ENCODE measurements at places on chromosomes 7 and 10.

- no peak for DNase-seq
Measured at GRCh38 chr10:13704964-13705363, 118.2 kb downstream of the PRPF18 start.

DNA sequence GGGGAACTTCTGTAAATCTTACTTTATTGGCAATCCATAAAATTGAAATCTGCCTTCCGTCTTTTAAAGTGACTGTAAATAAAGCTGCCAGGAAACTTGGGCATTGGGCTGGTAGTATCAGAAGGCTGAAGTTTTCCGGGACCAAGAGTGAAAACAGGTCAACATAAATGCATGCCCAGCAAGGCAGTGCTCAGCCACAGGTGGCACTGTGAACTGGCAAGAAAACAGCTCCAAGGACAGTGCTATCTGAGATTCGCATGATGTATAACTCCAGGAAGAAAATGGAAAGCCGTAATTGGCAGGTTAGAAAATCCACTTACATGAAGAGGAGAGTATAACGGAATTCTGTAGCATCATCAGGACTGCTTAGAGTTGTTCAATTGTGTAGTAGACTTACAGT lies 1.9 kb upstream of the INSYN2A start:
- no peak for DNase-seq

GRCh38 chr10:58414270-58415041 lies 29.2 kb downstream of the TFAM start:
- peak; percentile 17 for DNase-seq

DNA sequence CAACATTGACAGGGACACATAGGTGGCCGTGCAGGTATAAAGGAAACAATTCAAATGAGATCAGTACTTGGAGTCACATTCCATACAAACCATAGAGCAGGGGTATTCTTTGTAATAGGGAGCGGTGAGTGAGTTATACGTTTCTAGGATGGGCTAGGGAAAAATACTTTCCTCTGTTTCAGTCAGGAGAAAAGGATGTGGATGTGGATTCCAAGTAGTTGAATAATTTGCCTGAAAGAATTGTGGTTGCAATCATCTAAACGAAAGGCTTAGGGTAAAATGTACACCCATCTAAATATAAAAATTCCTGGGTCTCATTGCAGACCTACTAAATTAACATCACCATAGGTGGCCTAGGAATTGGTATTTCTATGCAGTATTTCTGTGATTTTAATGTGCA lies 270.7 kb upstream of the IGFBP3 start:
- DNase-seq: no peak

- no peak for DNase-seq
Measured at GRCh38 chr10:101007915-101008822, 8.6 kb downstream of the LZTS2 start.

- no peak for DNase-seq
Measured at GRCh38 chr7:6422926-6423632, 24.7 kb downstream of the DAGLB start.

DNA sequence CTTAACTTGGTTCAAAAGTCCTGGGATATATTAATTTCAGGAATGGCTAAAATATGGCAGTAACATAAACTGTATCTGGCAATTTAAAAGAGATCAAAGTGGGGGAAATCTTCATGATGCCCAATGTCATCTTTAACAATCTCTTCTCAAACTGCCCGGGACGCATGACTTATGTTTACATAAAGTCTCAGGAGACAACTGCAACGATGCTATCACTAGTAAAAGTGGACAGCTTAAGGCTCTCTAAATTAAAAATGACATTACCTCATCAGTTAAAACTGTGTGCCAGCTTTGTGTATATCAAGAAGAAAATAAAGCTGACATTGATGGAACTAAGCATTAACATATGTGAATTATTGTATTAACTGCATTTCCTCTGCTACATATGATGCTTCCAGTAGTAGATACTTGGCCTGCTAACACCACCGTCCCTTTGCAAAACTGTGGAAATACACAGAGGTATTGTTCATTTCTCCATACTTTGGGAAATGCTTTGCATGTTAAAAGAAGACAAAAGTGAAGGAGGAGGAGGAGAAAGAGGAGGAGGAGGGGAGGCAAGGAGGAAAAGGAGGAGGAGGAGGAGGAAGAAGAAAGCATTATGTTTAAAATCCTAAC lies 62.4 kb downstream of the NRP1 start:
- DNase-seq: no peak

DNA sequence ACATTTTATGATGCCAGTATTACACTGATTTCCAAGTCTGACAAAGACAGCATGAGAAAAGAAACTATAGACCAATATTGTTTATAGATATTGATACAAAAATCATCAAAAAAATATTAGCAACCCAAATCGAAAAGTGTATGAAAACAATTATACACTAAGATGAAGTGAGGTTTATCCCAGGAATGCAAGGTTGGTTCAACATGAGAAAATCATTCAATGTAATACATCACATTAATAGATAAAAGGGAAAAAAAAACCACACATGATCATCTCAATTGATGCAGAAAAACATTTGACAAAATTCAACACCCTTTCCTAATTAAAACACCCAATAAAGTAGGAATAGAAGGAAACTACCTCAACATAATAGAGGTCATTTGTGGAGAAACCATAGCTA lies 153.9 kb downstream of the DNAJC1 start:
- no peak for DNase-seq

GRCh38 chr7:21641546-21641945 lies 98.7 kb downstream of the DNAH11 start:
- DNase-seq: no peak

DNA sequence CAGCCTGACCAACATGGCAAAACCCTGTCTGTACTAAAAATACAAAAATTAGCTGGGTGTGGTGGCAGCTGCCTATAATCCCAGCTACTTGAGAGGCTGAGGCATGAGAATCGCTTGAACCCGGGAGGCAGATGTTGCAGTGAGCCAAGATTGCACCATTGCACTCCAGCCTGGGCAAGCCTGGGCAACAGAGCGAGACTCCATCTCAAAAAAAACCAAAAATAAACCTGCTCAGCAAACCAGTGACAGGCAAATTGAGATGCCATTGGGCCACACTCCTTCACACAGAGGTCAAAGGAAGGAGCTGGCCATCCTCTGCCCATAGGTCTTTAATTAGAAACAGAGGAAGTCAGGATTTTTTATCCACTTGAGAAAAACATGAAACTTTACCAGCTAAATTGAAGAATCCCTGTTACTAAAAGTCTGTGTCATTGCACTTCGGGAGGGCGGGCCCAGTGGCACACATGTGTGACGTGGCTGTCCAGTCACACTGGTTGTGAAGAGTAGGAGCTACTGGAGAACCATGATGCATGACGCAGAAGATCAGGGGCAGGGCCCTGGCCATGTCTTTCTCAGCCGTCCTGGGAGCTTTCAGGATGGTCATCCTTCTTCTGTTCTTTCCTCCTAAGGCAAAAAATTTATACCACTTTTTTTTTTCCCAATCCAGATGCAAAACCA lies 118.3 kb upstream of the ZNF438 start:
- DNase-seq: no peak

- DNase-seq: no peak
Measured at GRCh38 chr10:8378198-8378983, 323.9 kb downstream of the GATA3 start.

DNA sequence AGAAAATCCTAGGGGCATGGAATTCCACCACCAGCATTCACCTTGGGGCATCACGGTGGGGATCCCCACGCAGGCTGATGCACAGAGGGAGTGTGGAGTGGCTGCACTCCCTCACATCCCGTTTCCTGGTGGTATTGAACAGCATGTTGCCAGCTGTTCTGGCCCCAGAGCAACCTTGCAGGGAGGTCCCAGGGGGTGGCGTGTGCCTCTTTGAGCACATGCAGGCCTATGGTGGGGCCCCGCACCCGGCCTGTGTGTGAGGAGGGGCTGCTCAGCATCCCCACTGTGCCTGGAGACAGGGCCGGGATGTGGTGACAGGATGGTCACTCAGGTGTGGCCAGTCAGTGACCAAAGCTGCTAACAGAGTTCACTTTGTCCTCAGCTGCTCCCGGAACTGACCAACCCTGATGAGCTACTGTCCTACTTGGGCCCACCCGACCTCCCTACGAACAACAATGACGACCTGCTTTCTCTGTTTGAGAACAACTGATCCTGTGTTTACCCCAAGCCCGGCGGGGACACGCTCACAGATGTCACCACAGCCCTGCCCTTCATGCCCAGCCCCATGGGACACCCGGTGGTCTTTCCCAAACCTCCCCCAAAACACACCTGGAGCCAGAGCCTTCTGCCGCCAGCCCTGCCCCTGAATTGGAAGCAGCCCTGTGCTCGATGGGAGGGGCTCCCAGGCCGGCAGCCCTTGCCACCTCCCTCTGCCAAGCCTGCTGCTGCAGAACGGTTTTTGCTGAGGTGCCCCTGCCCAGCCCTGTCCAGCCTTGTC lies 18.7 kb downstream of the ZMIZ2 start:
- DNase-seq: no peak

- peak; percentile 84 for DNase-seq
Measured at GRCh38 chr7:105678811-105679495, 97.7 kb upstream of the EFCAB10 start.

- no peak for DNase-seq
Measured at GRCh38 chr7:157896774-157897555, 560.2 kb downstream of the DNAJB6 start.

DNA sequence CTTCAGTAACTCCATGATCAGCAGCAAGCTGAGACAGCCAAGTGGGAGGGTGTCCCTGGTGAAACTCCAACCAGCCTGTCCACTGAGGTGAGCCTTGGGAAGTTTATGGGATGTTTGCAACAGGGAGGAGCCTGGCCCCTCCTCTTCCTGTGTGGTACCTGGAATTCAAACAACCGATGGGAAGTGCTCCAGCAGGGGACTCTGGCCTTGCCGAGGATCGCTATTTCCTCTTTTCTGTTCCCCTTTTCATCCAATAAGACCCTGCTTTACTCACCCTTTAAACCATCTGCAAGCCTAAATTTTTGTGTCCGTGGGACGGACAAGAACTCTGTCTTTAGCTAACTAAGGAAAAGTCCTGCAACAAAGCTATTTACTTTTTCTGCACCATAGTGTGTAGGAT lies 491.1 kb upstream of the ZMIZ1 start:
- no peak for DNase-seq

GRCh38 chr10:12235796-12236195 lies 39.8 kb downstream of the CDC123 start:
- DNase-seq: no peak

DNA sequence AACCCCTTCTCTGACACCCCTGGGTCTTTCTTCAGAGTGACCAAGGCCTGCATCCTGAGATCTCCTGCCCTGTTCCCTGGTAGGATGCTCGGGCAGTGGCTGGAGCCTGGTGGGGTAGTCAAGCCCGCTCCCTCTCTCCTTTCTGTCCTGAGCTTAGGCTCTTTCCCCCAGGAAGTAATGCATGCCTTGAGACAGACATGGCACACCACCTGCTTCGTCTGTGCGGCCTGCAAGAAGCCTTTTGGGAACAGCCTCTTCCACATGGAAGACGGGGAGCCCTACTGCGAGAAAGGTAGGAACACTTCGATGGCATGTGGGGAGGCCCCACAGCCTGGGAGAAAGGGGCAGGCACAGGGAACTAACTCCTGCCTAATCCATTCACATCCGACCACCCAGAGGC lies 37.9 kb upstream of the BMPR1A start:
- DNase-seq: no peak

DNA sequence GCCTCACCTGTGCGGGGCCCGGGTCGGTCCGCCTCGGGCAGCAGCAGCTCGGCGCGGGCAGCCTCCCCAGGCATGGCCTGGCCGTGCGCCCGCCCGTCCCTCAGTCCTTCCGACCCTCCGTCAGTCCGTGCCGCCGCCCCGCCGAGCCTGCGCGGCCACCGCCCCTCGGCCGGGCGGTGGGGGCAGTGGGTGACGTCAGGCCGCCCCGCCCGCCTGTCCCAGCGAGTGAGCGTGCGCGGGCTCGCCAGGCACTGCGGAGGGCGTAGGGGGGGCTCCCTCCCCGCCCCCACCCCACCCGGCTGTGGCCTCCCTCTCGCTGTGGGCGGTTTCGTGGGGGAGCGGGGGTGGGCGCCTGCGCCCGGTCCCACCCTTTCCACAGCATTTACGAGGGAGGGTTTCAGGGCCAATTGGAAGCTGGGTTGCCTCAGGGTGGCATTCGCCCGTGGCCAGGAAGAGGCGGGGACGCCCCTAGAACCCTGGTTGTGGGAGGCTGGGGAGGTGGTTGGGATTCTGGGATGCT lies at the start of gene NACAD:
Gene NACAD, minus strand, starts transcription at position 149 of the 520 bp plus-strand sequence. Its CDS starts 75 bp downstream, at position 74.
- DNase-seq: peak; percentile 78

GRCh38 chr7:36777062-36777461 lies 52.8 kb upstream of the AOAH start:
- DNase-seq: no peak

DNA sequence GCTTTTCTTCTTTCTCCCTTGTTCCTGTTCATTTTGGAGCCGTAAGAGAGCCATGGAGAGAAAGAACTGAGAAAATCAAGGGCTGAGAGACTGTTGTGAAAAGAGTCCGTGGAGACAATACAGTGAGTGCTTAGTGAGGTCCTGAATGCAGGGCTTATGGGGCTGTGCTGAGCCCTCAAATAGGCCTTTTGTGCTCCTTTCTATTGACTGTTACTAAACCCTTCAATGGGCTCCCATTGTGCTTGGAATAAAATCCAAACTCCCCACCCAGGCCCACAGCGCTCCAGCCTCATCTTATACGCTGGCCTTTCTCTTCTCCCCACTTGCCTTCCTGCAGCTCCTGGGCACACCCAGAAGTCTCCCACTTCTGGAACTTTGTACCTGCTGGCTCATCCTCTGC lies 243.1 kb upstream of the HABP2 start:
- DNase-seq: no peak

DNA sequence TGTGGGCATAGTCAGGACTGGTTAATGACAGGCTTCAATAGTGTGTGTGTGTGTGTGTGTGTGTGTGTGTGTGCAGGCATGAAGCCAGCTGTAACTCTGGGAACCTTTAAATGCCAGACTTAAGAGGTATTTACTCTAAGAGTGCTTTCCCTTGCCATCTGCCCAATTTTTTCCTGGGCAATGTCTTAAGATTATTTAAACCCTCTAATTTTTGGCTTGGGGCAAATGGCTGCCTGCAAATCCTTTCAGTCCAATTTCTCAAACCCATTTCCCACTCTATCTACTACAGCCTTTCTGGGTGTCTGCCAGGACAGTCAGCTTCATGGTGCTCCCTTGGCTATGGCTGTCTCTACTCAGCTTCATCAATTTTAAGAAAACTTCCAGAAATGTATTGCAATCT lies 62.6 kb upstream of the C1GALT1 start:
- DNase-seq: no peak

DNA sequence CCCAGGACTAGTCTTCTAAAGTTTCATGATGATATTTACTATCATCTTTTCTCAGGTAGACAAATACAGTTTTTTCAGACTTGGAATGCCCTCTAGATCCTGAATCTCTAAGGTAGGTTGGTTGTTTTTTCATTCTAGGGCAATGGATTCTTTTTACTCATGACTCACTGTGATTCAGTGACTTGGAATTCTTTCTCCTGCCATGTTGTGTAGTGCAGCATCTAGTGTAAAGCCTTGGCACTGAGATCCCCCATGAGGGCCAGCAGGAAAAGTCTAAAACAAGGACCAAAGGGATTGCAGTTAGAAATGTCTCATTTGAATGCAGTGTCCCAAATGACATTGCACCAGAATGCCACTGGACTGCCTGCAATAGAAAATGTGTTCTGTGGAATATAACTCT lies 430.4 kb downstream of the NEBL start:
- DNase-seq: no peak
